T-helper 2 cell treated with Interferon-gamma antibody and Interleukin-4, amounts not matched to agents 5 μg/mL and 100 μg/mL, for 36 hours (primary cell): ENCODE measurements at places on chromosomes 16 and 17.

DNA sequence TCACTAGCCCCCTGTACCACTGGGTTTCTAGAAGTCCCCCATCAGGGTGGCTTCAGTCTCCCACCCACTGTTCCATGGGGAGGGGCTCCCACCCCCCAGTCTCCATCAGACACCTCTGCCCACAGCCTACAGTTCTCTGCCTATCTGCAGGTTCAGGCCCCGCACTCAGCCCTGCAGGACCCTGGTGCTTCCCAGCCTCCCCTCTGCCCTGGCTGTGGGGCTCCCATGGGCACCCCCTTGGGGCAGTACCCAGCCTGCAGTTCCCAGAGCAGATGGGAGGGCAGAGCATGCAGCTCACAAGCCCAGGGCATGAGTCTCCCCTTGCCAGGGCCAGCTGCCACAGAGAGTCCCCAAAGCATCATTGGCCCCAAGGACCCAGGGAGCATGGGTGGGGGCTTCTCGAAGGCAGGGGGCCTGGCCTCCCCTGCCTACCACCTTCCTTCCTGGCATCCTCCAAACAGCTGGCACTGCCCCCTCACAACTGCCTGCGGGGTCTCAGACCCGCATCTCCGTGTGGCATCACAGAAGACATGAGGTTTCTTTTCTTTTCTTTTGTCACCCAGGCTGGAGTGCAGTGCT is 2.8 kb upstream of the MRPL28 start:
- peaks cover 14% of the 10 kb centered on the region for H3K4me1 ChIP-seq
- H3K4me3 ChIP-seq: no peak overlapping the region
- peaks cover 9% of the 10 kb centered on the region for H3K36me3 ChIP-seq
- DNase-seq: no peak
- H3K27me3 ChIP-seq: no peaks in the 10 kb centered on the region

- H3K27me3 ChIP-seq: no peaks in the 10 kb centered on the region
- no peaks in the 10 kb centered on the region for H3K36me3 ChIP-seq
- H3K27ac ChIP-seq: no peak overlapping the region
- H3K4me1 ChIP-seq: no peaks in the 10 kb centered on the region
- no peak for DNase-seq
- no peak overlapping the region for H3K4me3 ChIP-seq
Measured at GRCh38 chr17:17448076-17448475, 28.7 kb upstream of the MED9 start.

DNA sequence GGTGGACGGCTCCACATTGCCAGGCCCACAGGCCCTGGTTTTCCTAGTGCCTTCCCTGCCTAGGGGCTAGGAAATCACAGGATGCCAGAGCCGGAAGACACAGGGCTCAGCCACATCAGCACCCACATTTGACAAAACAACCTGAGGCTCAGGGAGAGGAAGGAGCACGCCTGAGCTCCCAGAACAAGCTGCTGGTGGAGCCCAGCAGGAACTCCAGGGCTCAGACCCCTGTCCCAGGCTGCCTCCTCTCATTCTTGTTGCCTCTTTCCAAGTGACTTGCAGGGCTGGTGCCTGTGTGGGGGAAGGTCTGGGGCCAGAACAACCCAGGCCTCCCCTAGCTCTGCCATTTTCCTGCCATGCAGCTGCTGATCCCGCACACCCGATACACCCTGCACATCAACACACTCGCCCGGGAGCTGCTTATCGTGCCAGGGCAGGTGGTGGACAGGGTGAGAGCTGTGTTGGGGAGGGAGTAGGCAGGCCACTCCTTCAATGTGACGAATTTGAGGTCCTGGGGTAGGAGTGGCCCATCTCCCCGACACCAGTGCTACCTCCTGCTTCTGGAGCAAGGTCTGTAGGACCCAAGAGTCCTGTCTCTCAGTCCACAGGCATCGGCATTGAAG is 7.6 kb downstream of the ALOX15B start:
- H3K4me3 ChIP-seq: no peak overlapping the region
- H3K27me3 ChIP-seq: peaks cover 3% of the 10 kb centered on the region
- H3K36me3 ChIP-seq: no peaks in the 10 kb centered on the region
- no peak for DNase-seq
- no peaks in the 10 kb centered on the region for H3K4me1 ChIP-seq
- no peak overlapping the region for H3K27ac ChIP-seq

DNA sequence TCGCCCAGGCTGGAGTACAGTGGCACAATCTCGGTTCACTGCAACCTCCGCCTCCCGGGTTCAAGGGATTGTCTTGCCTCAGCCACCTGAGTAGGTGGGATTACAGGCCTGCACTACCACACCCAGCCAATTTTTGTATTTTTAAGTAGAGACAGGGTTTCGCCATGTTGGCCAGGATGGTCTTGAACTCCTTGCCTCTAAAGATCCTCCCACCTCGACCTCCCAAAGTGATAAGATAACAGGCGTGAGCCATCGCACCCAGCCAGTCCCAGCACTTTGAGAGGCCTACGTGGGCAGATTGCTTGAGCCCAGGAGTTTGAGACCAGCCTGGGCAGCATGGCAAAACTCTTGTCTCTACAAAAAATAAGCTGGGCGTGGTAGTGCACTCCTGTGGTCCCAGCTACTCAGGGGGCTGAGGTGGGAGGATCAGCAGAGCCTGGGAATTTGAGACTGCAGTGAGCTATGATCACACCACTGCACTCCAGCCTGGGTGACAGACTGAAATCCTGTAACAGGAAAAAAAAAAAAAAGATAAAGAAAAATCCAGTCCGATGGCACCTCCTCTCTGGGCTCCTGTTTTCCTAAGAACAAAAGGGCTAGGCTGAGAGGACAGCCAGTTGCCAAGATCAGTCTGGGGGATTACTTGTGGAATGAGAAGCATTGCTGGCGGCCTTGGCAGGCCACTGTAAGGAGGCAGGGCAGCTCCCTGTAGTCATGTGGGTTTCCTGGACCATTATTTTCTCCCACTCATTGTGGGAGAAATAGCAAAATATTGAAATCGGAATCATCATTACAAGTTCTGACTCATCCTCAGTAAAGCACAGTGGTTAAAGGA is 3.0 kb upstream of the PIPOX start:
- no peak for DNase-seq
- no peak overlapping the region for H3K4me3 ChIP-seq
- H3K27ac ChIP-seq: no peak overlapping the region
- H3K36me3 ChIP-seq: no peaks in the 10 kb centered on the region
- H3K27me3 ChIP-seq: peaks cover 2% of the 10 kb centered on the region

DNA sequence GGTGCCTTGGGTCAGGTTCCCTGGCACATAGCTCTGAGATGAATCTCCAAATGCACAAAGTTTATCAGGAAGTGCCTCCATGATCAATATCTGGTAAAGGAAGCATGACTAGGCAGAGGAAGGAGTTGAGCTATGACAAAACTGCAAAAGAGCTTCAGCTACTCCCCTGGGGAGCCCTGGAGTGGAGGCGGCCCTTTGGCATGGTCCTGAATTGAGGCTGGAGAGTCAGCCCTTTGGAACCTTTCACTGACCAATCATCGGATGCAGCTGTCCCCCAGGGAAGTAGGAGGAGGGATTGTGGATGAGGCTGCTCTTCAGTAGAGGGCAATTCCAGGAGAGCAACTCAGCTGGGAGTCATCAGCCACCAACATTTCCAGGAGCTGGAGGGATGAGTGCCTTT is 46.1 kb upstream of the NLRP1 start:
- peaks cover 13% of the 10 kb centered on the region for H3K27me3 ChIP-seq
- DNase-seq: no peak
- H3K4me3 ChIP-seq: no peak overlapping the region
- no peaks in the 10 kb centered on the region for H3K36me3 ChIP-seq

DNA sequence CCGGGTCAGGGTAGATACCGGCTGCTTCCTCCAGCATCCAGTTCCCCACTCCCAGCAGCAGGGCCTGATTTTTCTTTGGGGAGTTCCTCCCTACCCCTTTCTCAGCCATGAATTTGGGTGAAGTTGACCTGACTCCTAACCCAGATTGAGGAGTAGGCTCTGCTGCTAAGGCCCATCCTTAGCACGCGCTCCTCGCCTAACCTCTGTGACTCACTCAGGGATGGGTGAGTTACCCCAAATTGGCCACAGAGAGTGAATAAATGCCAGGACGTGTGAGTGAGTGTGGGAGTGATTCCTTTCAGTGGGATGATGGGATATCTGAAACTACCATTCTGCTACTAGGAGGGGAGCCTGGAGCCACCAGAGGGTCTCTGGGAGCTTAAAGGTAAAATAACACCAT is 28.9 kb upstream of the ABCC12 start:
- H3K4me3 ChIP-seq: no peak overlapping the region
- H3K36me3 ChIP-seq: no peaks in the 10 kb centered on the region
- no peak overlapping the region for H3K27ac ChIP-seq
- DNase-seq: no peak

DNA sequence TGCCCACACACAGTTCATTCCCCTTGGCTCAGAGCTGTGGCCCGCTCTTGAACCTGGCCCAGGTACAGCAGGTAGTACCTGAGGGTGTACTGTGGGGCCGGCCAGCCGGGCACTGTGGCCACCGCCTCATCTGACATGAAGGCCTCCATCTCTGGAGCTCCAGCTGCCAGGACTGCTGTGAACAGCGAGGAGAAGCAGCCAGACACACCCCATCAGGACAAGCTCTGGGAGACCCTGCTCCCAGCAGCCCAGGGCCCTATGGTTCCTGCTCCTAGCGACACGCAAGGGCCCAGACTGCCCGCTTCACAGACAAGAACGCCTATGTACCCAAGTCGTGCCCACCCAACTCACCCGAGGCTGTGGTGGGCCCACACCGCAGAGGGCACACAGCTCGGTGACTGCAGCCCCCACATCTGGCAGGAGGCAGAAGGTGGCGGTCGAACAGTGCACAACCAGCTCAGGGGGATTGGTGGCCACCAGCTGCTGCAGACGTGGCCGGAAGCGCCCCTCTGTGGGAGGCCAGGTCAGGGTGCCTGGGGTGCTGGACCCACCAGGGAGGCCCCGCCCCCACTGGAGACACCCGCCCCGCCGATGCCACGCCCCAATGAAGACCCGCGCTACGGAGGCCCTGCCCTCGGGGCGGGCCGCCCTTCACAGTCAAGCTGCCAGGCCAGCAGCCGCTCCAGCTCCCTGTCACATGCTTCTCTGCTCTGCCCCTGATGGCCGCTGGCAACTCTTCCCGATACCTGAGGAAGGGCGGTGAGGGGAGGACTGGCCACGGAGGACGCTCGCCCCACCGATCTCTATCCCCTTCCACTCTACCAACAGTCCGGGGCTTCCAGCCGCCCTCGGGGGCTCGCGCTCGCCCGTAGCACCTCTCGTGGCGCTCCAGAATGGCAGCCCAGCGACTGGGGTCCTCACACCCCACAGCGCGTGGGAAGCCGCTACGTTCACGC is 1.1 kb upstream of the STUB1 start:
- peaks cover 12% of the 10 kb centered on the region for H3K4me1 ChIP-seq
- no peak overlapping the region for H3K27ac ChIP-seq
- peaks cover 4% of the 10 kb centered on the region for H3K27me3 ChIP-seq

- peak overlapping the region; percentile 90 for H3K4me3 ChIP-seq
- H3K27ac ChIP-seq: peak overlapping the region; percentile 86
- peaks cover 23% of the 10 kb centered on the region for H3K4me1 ChIP-seq
- H3K36me3 ChIP-seq: peaks cover 31% of the 10 kb centered on the region
Measured at GRCh38 chr16:23557779-23558702, 514 bp downstream of the UBFD1 start.

GRCh38 chr16:22190081-22190775 is 15.8 kb upstream of the EEF2K start:
- H3K4me1 ChIP-seq: peaks cover 47% of the 10 kb centered on the region
- peak overlapping the region; percentile 90 for H3K4me3 ChIP-seq
- peak; percentile 99 for DNase-seq
- H3K27me3 ChIP-seq: no peaks in the 10 kb centered on the region
- H3K36me3 ChIP-seq: no peaks in the 10 kb centered on the region

GRCh38 chr16:50310308-50311133 is 44.2 kb downstream of the ADCY7 start:
- DNase-seq: no peak
- peak overlapping the region; percentile 47 for H3K27ac ChIP-seq
- peaks cover 8% of the 10 kb centered on the region for H3K4me1 ChIP-seq
- H3K4me3 ChIP-seq: no peak overlapping the region

GRCh38 chr17:64356304-64356686 is 34.4 kb downstream of the PECAM1 start:
- no peak for DNase-seq
- no peak overlapping the region for H3K27ac ChIP-seq

DNA sequence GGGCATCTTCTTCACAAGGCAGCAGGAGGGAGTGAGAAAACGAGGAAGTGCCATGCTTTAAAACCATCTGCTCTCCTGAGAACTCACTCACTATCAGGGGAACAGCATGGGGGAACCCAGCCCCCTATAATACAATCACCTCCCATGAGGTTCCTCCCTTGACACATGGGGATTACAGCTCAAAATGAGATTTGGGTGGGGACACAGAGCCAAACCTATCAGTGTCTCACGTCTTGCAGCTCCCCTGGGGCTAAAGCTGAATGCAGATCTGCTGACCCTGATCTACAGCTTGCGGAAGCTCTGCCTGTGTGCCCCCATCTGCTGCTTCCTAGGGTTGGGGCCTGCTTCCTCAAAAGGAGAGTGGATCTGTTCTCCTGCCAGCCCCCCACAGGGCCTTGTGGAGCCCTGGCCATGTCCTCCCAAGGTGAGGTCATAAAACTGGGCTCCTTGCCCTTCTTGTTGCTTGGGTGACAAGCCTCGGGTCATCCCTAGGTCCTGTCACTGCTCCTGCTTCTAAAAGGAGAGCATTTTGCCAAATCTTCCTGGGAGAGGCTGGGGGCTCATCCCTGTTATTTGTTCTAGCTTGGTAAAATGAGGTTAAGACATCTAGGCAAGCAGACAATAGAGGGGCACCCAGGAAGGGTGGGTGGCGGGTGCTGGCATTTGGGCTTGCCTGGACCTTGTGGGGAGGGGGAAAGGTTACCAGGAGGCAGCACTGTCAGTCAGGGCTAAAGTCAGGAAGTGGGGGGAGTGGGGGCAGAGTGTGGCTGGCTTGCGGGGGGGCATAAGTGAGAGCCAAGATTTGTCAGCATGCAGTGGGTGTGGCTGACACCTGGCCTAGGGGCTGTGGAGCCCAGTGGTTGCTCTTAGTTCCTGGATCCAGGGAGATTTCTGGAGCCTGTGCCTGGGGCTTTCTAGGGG is 16.0 kb downstream of the KRT33A start:
- H3K4me3 ChIP-seq: no peak overlapping the region
- no peak overlapping the region for H3K27ac ChIP-seq
- peaks cover 12% of the 10 kb centered on the region for H3K4me1 ChIP-seq
- DNase-seq: no peak

GRCh38 chr17:2685696-2686095 is 25.9 kb downstream of the CLUH start:
- peaks cover 34% of the 10 kb centered on the region for H3K36me3 ChIP-seq
- no peaks in the 10 kb centered on the region for H3K4me1 ChIP-seq
- no peak for DNase-seq
- H3K4me3 ChIP-seq: no peak overlapping the region
- no peak overlapping the region for H3K27ac ChIP-seq
- H3K27me3 ChIP-seq: no peaks in the 10 kb centered on the region

GRCh38 chr17:76670020-76670717 is 26.6 kb upstream of the ST6GALNAC1 start:
- H3K27ac ChIP-seq: peak overlapping the region; percentile 90
- no peak for DNase-seq
- peaks cover 18% of the 10 kb centered on the region for H3K4me1 ChIP-seq
- H3K4me3 ChIP-seq: peak overlapping the region; percentile 87
- H3K27me3 ChIP-seq: peaks cover 9% of the 10 kb centered on the region

- peaks cover 4% of the 10 kb centered on the region for H3K4me1 ChIP-seq
- peaks cover 3% of the 10 kb centered on the region for H3K27me3 ChIP-seq
- H3K36me3 ChIP-seq: no peaks in the 10 kb centered on the region
- no peak overlapping the region for H3K27ac ChIP-seq
- DNase-seq: no peak
Measured at GRCh38 chr17:63973930-63974593, 1.3 kb upstream of the SCN4A start.

- H3K4me1 ChIP-seq: no peaks in the 10 kb centered on the region
- no peaks in the 10 kb centered on the region for H3K36me3 ChIP-seq
- H3K27ac ChIP-seq: no peak overlapping the region
- no peak for DNase-seq
- peaks cover 57% of the 10 kb centered on the region for H3K27me3 ChIP-seq
Measured at GRCh38 chr16:86732621-86733295, 154.4 kb downstream of the FOXL1 start.

- no peaks in the 10 kb centered on the region for H3K27me3 ChIP-seq
- DNase-seq: no peak
Measured at GRCh38 chr16:88735121-88735520, 28.8 kb downstream of the CTU2 start.
